ENCODE measurements at places on chromosomes 7 and 10.

DNA sequence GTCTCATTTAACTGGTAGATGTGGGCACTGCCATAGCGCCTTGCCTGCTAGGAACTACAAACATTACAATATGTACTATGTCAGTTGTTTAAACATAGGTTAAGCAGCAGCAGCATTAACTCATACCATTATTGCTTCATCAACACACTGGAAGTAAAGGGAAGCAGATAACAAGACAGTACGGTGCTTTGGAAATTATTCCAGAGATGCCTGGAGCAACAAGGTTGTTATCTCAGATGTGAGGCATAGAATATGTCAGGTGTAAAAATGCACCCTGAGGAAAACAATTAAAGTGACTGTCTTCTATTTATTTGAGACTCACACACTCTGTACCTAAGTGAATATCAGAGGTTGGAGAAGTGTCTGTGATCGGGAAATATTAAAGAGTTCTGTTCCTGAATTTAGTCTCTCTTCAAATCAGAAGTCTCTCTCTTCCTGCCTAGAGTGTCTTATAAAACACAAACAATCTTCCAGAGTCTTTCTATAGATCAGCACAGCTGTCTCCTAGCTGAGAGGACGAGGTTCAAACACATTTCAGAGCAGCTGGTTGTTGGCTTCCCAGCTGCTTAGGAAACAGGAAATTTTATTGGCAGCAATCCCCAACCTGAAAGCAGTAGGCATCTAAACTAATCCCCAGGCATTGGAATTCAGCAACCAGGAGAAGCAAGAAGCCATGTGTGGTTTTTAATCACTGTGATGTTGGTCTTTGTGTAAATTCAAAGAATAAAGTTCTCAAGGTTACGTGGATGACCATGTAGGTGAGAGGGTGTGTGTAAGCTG is 994.4 kb upstream of the LRRTM3 start:
- no peak for DNase-seq

DNA sequence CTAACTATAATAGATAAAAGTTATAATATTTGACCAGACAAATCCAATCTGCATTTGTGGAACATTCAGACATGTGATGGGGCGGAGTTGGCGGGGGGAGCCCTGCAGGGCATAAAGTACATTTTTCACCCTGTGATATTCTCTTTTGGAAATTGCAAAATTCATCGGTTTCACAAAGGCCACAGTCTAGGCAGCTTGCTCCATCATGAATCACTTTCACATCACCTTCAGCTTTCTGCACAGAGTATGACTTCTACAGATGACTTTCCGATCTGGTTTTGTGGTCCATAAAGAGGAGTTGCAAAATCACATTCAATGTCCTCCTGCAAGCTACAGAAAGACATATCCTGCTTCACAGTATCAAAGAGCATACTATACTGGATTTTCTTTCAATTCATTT is 51.4 kb upstream of the APBB1IP start:
- no peak for DNase-seq

DNA sequence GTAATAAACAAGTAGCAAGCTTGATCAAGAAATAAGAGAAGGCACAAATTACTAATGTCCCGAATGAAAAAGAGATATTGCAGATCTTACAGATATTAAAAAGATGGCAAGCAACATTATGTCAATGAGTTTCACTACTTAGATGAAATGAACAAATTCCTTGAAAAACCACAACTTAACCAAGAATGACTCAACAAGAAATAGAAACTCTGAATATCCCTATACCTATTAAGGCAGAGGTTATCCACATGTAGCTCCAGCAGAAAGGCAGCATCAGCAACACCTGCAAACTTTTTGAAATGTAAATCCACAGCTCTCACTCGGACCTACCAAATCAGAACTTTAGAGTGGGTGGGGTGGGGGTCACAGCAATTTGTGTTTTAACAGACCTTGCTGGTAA is 33.6 kb downstream of the PDE1C start:
- no peak for DNase-seq

GRCh38 chr10:108598831-108599230 is 1324.5 kb downstream of the XPNPEP1 start:
- no peak for DNase-seq

- no peak for DNase-seq
These were observed 14.2 kb upstream of the SVIL start for GRCh38 chr10:29648983-29649268.

GRCh38 chr10:86756511-86757112 is at the start of gene BMPR1A:
BMPR1A (plus strand) TSS chr10:86756619; CDS start chr10:86876019, 119,400 bp downstream.
- DNase-seq, result no peak

GRCh38 chr7:36154255-36155212 is 1.5 kb downstream of the EEPD1 start:
- no peak for DNase-seq
